ENCODE measurements at places on chromosomes 5 and 9.

DNA sequence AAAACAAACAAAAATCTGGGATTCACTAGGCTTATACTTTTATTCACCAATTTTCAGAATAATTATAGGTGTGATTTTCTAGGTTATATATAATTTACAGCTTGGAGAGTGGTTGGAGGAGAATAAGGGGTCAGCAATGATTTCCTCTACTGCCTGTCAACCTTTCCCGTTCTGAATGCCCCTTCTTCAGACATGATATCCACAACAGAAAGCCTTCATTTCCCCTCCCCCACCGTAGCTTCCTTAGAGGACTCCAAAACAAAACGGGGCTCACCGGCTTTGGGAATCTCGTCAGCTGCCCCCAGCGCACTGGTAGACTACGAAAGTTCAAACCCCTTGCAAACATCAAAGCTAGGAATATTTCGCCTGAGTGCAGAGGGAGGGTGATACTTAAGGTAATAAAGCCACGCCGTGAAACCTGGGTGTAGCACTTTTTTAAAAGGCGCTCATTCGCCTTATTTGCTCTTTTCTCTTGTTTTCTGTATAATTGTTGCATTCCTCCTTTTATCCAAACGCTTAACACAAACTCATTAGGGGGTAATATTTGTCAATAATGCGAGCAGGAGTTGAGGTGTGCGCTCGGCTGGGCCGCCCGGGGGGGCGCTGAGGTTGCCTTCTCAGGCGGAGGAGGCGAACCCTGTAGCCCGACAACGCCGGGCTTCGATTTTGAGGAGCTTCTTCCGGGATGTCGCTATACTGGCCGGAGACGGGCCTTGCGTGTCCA lies 2.4 kb downstream of the OTP start:
- no peak for DNase-seq

GRCh38 chr5:161803-162110 lies 29.5 kb upstream of the LRRC14B start:
- peak; percentile 70 for DNase-seq

DNA sequence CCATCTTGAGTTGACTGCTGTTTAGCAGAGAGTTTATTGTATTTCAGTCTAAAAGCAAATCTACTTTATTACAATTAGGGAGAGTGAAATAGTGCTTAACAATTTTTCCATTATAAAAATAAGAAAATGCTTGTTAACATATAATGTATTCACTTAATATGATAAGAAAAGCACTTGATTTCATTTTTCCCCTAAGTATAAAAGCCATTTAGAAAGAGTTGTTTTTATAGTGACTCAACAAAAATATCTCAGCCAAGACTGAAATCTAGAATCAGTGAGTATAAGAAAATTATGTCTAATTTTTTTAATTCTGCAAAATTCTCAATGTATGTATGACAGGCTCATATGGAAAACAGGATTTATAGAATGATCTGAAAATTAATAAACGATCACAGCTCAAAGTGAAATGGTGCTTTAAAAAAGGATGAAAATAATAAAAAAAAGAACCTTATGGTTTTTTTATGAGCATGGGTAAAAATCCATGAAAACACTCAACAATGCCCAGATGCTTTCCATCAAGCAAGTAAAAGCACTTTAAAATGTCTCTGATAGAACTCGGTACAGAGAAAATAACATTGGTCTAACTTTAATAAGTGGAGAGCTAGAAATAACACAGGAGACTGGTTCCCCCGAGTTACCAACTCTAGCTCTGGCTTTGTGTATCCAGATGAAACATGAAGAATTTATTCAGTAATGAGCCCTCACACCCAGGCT lies 1057.8 kb upstream of the WWC1 start:
- no peak for DNase-seq

- no peak for DNase-seq
These were observed 181.6 kb upstream of the NUDT12 start for GRCh38 chr5:103744159-103744558.

DNA sequence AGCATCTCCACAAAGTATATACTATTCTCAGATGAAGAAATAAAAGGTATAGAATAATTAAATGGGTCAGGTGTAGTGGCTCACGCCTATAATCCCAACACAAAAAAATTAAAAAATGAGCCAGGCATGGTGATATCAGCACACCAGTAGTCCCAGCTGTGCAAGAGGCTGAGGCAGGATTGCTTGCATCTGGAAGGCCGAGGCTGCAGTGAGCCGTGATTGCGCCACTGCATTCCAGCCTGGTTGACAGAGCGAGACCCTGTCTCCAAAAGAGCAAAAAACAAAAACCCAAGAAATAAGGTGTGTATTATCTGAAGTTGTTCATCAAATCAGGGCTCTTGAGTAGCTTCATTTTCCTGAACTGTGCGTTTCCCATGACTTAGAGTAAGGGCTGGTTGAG lies 83.2 kb upstream of the MYO10 start:
- DNase-seq, result no peak

- no peak for DNase-seq
These were observed 48.6 kb downstream of the CARTPT start for GRCh38 chr5:71767661-71768060.

GRCh38 chr5:64333886-64334285 lies 168.2 kb downstream of the RNF180 start:
- DNase-seq, result no peak

- DNase-seq, result peak; percentile 52
These were observed 26.7 kb downstream of the LHX2 start for GRCh38 chr9:124038239-124038638.

- peak; percentile 84 for DNase-seq
These were observed 2.0 kb downstream of the CXXC5 start for GRCh38 chr5:139650031-139650688.

- DNase-seq, result peak; percentile 86
These were observed 1.4 kb downstream of the GLIS3 start for GRCh38 chr9:4298255-4299004.

GRCh38 chr5:83991566-83992224 lies 271.0 kb upstream of the HAPLN1 start:
- no peak for DNase-seq

DNA sequence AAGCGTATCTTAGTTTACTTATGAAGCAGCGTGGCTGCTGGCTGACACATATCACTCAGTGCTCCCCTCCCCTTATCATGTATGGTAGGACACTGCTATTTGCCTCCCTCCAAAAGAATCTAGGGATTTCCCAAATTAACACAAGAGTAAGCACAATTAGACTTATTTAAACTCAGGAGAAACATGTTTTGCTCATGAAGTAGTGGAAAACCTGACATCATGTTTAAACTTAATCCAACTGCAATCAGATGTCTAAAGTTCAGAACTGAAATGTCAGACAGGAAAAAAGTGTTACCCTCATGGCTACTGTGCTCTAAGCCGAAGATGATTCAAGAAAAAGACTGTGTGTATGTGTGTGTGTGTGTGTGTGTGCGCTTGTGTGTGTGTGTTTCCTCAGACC lies 324.1 kb upstream of the TNC start:
- DNase-seq, result no peak

DNA sequence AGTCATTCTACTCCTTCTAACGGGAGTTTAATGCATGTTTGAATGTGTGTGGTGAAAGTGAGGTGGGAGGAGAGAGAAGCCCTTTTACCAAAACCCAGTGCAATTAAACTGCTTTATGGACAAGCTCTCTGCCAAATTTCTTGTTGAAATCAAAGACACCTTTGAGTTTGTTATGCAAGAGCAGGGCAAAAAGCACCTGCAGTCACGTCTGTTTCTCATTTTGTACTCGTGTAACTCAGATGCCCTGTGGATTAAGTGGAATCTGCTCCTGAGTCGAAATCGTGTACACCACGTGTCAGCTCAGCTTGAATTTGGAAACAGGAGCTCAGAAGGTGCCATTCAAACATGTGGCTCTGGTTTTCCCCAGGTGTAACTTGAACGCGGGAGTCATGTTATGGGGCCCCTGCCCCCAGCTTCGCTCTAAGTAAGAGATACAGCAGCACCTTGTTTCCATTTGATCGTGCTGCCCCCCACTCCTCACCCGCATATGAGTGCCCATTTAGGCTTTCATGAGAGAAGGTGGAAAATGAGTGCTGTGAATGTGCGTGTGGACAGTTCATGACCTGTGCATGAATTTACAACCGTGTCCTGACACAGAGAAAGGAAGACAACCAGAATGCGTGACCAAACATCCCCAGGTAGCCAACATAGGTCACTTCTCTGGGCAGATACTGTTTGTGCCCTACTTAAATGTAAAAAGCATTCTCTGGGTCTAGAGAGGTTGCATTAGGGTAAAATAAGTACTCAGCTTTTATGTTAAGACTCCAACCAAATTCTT lies 347.0 kb upstream of the SLC30A5 start:
- no peak for DNase-seq

DNA sequence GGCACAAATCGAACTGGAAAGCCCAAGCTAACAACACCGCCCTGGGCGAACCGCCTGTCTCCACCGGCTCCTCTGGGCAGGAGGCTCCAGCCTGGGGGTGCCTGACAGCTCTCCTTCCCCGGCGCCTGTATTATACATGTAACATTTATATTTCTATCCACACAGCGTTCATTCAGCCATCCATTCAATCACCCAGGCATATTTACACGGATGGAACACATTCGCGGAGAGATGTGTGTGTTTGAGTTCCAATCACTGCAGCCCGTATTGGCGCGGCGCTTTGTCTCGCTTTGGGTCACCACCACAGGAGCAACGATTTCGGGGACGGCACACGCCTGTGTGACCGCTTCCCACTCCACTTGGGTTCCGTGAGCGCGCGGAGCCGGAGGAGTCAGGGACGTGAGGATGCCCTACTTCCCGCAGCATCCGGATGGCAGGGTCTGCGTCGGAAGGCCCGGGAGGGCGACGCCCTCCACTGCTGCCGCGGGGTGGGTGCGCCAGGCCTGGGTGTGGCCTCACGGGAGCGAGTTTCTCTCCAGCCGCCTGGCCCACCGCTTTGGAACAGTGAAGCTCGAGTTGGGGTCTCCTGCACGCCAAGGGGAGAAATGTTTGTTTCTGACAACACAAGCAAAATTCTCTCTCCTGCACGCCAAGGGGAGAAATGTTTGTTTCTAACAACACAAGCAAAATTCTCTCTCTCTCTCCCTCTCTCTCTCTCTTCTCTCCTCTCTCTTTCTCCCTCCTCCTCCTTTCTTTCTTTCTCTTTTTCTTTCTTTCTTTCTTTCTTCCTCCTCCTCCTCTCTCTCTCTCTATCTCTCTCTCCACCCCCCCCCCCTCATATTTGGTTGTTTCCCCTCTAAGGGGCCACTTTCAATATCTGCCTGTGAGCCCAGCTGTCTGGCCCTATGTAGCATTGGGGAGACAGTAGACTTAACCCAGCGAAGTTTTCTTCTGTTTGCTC lies 1.1 kb upstream of the SV2C start:
- no peak for DNase-seq

DNA sequence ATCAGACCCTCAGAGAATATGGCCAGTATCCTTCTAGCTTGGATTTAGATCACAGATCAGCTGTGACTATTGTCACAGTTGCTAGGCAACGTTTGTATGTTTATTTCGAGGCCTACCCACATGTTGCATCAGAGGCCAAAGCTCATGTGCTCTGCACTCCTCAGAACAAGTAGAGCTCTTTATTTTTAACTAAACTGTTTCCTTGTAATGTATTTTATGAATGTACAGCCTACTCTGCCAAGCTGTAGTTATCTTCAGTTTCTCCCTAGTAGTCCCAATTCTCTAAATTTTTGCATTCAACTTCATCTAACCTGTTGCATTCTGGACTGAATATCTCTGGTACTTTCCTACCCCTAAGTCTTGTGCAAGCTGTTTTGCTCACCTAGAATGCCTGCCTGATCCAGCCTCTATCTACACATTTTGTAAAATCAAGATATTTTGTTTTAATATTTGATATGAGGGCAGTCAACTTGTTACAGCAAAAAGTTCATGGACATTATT lies 52.8 kb downstream of the CAST start:
- no peak for DNase-seq

DNA sequence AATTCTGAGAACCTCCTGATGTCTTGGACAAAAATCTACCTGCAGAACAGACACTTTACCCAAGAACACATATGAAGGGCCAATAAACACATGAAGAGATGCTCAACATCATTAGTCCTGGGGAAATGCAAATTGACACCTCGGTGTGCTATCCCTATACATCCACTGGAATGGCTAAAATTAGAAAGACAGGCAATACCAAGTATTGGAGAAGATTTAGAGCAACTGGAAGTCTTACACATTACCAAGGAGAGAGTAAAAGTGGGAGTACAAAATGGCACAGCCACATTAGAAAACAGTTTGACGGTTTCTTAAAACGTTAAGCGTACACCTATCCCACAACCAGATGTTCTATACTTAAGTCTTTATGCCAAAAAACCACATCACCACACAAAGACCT lies 3.3 kb upstream of the TDRD7 start:
- no peak for DNase-seq

DNA sequence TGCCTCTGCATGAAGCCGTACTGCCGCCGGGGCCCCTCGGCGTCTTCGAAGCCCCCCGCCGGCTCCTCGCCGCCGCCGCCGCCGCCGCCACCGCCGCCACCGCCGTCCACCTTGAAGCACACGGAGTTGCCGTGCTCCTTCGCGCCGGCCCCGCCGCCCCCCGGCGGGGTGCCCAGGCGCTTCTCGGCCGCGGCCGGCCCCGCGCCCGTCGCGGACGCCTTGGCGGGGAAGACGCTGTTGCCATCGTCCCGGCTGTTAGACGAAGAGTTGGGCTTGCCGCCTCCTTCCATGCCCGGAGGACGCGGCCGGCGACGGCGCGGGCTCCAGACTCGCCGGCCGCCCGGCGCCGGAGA lies 400 bp downstream of the HCN1 start:
- no peak for DNase-seq

DNA sequence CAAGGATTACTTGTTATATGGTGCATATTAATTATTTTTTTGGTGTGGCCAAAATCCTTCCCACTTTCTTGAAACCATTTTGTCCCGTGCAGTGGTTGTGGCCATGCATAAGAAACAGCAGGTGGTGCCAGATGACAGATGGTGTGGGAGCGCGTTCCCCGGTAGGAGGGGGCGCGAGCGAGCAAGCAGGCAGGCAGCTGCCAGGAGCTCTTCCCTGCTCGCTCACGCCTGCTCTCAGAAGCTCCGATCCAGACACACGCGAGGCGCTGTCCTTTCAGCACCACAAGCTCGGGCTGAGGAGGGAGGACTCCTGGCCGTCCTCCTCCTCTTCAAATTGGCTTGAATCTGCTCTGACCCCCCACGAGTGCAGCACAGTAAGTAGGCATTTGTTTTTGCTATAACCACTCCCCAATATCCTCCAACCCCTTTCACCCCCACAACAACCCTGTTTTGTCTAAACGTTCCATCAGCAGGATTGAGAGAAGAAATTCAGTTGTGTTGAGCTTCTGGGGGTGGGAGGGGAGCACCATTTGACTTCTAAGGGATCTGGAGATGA lies at the start of gene NSG2:
NSG2 (plus strand) TSS at position 237 of the 556 bp plus-strand sequence. CDS start 1,050 bp downstream, outside the sequence.
- peak; percentile 91 for DNase-seq

DNA sequence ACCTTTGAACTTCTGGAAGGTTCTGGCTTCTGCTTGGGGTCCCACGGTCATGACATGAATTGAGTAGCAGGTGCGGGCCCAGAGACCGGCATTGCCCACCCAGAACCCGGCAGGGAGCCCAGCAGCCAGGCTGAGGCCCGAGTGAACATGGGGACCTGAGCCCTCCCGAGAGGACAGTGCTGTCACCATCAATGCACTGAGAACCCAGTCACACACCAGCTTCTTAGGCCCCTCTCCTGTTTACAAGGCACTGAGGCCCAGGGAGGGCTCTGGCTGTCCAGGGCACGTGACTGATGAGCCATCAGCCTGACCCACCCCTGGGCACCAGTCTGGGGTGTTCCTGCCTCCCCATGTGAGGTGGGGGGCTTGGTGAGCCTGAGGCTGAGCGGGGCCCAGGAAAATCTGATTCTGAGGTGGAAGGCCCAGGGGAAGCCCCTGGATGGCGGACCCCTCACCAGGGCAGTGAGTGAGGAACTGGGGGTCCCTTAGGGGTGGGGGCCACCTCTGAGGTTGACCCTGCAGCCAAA lies 60.3 kb upstream of the RNU6ATAC start:
- peak; percentile 64 for DNase-seq

GRCh38 chr5:174533751-174534241 lies 190.6 kb upstream of the MSX2 start:
- no peak for DNase-seq

All from posterior vena cava (tissue), 2 donors.